Activated T-helper 2 cell treated with anti-CD3 and anti-CD28 coated beads, Interferon-gamma antibody, Interleukin-2, Interleukin-4, amounts not matched to agents 10 μg/mL and 5 μg/mL and 100 μg/mL, durations not matched to agents 14 hours and 24 hours and 36 hours (primary cell): ENCODE measurements at places on chromosomes 5 and 9.

- H3K36me3 ChIP-seq = peaks cover 16% of the 10 kb centered on the region
- no peak overlapping the region for H3K4me3 ChIP-seq
- peaks cover 46% of the 10 kb centered on the region for H3K4me1 ChIP-seq
- DNase-seq = no peak
- H3K27me3 ChIP-seq = no peaks in the 10 kb centered on the region
- no peak overlapping the region for H3K27ac ChIP-seq
Measured at GRCh38 chr9:132003896-132004295, 75.8 kb downstream of the MED27 start.

- H3K4me1 ChIP-seq = no peaks in the 10 kb centered on the region
- H3K27ac ChIP-seq = no peak overlapping the region
- H3K4me3 ChIP-seq = no peak overlapping the region
- no peaks in the 10 kb centered on the region for H3K36me3 ChIP-seq
- no peak for DNase-seq
Measured at GRCh38 chr5:150502106-150502505, 5.8 kb upstream of the NDST1 start.

- H3K27ac ChIP-seq = no peak overlapping the region
- no peak for DNase-seq
- no peaks in the 10 kb centered on the region for H3K4me1 ChIP-seq
- no peaks in the 10 kb centered on the region for H3K36me3 ChIP-seq
Measured at GRCh38 chr5:117376748-117377147, 802.1 kb upstream of the SEMA6A start.

DNA sequence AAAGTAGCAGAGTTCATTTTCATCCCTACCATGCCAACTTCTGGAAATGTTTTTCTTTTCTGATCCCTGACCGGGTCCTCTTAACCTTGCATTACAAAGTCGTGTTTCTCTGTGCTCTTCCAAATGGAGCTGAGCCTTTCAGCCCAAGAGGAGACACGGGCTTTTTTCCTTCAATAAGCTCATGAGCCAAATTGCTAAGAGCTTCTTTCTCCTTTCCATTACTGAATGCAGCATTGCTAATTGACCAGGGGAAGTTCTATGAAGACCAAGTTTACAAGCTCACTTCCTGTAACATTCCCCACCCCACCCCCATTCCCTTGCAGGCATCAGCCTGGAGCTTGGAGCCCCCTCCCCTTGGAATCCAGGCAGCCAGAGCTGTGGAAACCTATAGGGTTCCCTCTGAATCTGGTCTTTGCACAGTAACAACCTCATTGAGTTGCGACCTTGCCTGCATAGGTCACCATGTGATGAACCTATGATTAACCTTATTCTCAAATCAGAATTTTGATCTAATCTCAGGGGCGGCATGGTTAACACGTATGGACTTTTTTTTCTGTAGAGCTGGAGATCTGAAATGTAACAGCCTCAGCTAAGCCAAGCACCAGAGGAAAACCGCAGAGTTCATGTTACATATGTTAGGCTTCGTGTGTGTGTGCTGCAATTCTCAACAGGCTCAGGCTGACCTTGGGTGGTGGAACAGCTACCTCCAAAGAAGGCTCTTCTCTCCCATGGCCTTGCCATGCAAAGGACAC, 395.7 kb upstream of the ZNF462 start:
- no peaks in the 10 kb centered on the region for H3K27me3 ChIP-seq
- H3K36me3 ChIP-seq = no peaks in the 10 kb centered on the region
- no peak for DNase-seq
- H3K4me3 ChIP-seq = no peak overlapping the region
- H3K27ac ChIP-seq = no peak overlapping the region
- H3K4me1 ChIP-seq = no peaks in the 10 kb centered on the region

- no peak overlapping the region for H3K4me3 ChIP-seq
- H3K27me3 ChIP-seq = peaks cover 6% of the 10 kb centered on the region
- H3K4me1 ChIP-seq = no peaks in the 10 kb centered on the region
- no peaks in the 10 kb centered on the region for H3K36me3 ChIP-seq
Measured at GRCh38 chr5:171623551-171624097, 162.0 kb upstream of the SMIM23 start.

- DNase-seq = no peak
- H3K4me3 ChIP-seq = no peak overlapping the region
- no peaks in the 10 kb centered on the region for H3K36me3 ChIP-seq
- H3K27ac ChIP-seq = no peak overlapping the region
Measured at GRCh38 chr9:105722099-105722498, 27.8 kb downstream of the TMEM38B start.

DNA sequence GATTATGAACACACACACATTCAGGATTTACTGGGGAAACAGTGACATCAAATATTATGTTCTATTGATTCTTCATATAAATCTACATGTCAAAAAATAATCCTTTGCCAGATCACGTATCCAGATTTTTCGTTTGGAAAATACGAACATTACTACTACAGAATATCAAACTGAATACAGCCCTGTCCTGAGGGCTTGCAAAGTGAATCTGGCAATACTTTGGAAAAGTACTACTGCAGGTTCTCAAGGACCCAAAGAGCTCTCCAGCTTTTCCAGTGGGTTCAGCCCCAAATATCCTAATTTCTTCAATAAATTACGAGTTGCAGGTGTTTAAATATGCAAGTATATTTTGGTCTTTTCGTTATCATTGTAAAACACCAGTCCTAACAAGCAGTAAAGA, 411 bp upstream of the NDUFS4 start:
- peak overlapping the region; percentile 93 for H3K4me3 ChIP-seq
- DNase-seq = no peak
- H3K4me1 ChIP-seq = peaks cover 12% of the 10 kb centered on the region
- H3K36me3 ChIP-seq = peaks cover 6% of the 10 kb centered on the region
- H3K27ac ChIP-seq = no peak overlapping the region

- H3K27me3 ChIP-seq = no peaks in the 10 kb centered on the region
- H3K4me3 ChIP-seq = no peak overlapping the region
- H3K36me3 ChIP-seq = peaks cover under 1% of the 10 kb centered on the region
- H3K4me1 ChIP-seq = peaks cover 9% of the 10 kb centered on the region
- no peak overlapping the region for H3K27ac ChIP-seq
Measured at GRCh38 chr5:1115123-1115815, 3.4 kb upstream of the SLC12A7 start.

- no peak for DNase-seq
- no peak overlapping the region for H3K4me3 ChIP-seq
- H3K4me1 ChIP-seq = peaks cover 14% of the 10 kb centered on the region
Measured at GRCh38 chr5:1498623-1499416, 24.9 kb downstream of the LPCAT1 start.

- no peaks in the 10 kb centered on the region for H3K4me1 ChIP-seq
- no peaks in the 10 kb centered on the region for H3K36me3 ChIP-seq
- no peaks in the 10 kb centered on the region for H3K27me3 ChIP-seq
- H3K4me3 ChIP-seq = no peak overlapping the region
- DNase-seq = no peak
Measured at GRCh38 chr5:133907075-133907474, 61.4 kb downstream of the C5orf15 start.

DNA sequence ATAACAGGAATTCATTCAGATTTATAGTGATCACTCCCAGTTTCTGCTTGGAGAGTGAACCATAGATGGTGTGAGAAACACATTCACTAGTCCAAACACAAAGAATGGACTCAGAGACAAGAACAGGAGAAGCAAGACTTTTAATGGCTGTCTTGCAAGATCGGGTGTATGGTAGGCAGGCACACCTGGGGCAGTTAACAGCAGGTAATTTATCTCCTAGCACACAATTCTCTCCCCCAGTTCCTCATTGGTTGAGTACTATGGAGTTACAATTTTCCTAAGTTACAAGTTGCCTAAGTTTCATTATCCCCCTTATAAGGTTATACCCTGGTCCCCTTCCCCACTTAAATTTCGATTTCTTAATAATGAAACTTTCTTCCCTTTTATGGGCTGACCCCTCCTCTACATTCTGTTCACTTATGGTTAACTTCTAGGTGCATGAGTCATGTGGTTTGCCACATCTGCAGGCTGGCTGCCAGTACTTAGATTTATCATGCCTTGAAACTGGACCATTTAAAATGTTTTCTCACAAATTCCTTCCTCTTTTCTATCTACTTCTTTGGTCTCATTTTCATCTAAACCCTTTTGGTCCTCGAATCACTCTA, 623.3 kb downstream of the HINT1 start:
- H3K27me3 ChIP-seq = no peaks in the 10 kb centered on the region
- no peaks in the 10 kb centered on the region for H3K36me3 ChIP-seq
- H3K4me3 ChIP-seq = no peak overlapping the region

- no peaks in the 10 kb centered on the region for H3K27me3 ChIP-seq
- peaks cover 12% of the 10 kb centered on the region for H3K4me1 ChIP-seq
- H3K36me3 ChIP-seq = peaks cover under 1% of the 10 kb centered on the region
Measured at GRCh38 chr9:35690614-35691333, 1.0 kb upstream of the TPM2 start.

DNA sequence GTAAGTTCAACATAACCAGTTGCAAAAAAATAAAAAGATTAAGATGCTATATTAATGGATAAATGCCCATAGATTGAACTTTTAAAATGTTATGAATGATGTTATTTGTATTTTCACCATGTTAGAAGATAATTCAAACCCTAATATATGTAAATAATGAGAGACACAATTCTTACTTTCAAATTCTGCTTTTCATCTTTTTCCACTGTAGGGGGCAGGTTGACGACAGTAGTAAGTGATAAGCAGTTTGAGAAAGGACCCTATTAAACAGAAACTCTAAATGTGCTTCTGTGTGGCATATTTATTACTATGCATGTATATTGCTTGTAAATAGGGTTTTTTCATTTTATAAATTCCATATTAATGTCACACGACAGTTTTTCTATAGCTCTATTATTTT, 591.1 kb downstream of the SEMA5A start:
- H3K27ac ChIP-seq = no peak overlapping the region
- no peaks in the 10 kb centered on the region for H3K36me3 ChIP-seq
- H3K4me3 ChIP-seq = no peak overlapping the region
- H3K4me1 ChIP-seq = no peaks in the 10 kb centered on the region

GRCh38 chr9:14316602-14317300, 2.8 kb upstream of the NFIB start:
- no peak overlapping the region for H3K4me3 ChIP-seq
- DNase-seq = no peak
- no peak overlapping the region for H3K27ac ChIP-seq
- H3K4me1 ChIP-seq = peaks cover 25% of the 10 kb centered on the region
- peaks cover 70% of the 10 kb centered on the region for H3K27me3 ChIP-seq

DNA sequence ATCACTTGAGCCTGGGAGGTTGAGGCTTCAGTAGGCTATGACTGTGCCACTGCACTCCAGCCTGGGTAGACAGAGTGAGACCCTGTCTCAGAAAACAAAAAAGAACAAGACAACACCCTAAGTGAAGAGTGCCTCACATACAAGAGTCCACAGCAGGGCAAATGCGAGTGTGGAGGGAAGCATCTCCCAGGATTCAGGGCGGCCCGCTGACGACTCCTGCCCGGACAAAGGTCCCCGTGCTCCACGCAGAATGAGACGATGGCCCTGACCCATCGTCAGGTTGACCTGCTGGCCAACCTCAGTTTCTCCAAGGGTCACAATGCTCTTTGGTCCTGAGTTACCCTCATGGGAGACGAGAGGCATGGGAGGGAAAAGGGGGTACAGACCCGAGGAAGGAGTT, 18.3 kb downstream of the MRNIP start:
- H3K27ac ChIP-seq = no peak overlapping the region
- no peak overlapping the region for H3K4me3 ChIP-seq
- no peak for DNase-seq
- H3K27me3 ChIP-seq = no peaks in the 10 kb centered on the region
- H3K36me3 ChIP-seq = peaks cover 53% of the 10 kb centered on the region

DNA sequence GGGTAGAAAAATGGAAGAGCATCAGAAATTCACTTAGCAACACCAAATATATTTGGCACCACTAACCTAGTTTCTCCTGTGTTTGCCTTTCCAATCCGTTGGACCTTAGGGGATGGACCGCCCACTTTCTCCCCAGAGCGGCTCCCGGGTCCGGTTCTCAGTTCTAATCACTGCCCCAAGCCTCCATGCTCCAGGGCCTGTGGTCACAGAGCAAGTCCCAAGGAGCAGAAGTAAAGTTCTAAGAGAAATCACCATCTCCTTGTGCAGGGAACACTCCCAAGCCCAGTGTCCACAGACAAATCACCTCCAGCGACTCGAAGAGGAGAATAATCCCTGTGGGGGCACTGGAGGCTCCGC, 728 bp upstream of the SLC1A1 start:
- H3K36me3 ChIP-seq = no peaks in the 10 kb centered on the region
- H3K27me3 ChIP-seq = peaks cover 58% of the 10 kb centered on the region
- no peak overlapping the region for H3K27ac ChIP-seq
- H3K4me1 ChIP-seq = peaks cover 11% of the 10 kb centered on the region
- peak overlapping the region; percentile 69 for H3K4me3 ChIP-seq

DNA sequence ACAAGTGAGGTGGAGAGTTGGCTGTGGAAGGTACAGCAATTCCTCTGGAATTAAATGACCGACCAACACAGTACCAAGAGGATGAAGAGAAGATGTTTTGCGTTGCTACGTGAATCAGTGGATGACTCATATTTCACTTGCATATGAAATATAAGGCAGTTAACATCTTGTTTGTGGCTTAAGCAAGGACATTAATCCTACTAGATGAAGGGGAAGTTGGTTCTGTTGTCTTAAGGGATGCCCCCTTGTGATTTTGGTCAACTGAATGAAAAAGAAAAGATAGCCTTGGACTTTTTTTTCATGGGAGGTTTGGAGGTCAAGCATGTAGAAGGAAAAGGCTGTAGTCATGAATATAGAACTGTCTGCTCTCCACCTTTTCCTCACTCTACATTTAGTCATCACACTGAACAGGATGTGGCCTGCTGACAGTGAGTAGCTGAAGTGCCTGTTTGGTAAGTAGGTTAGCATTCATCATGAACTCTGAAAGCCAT, 33.9 kb downstream of the VLDLR start:
- H3K27ac ChIP-seq = peak overlapping the region; percentile 91
- peaks cover 42% of the 10 kb centered on the region for H3K36me3 ChIP-seq
- H3K27me3 ChIP-seq = no peaks in the 10 kb centered on the region
- DNase-seq = peak; percentile 40
- H3K4me3 ChIP-seq = peak overlapping the region; percentile 13

DNA sequence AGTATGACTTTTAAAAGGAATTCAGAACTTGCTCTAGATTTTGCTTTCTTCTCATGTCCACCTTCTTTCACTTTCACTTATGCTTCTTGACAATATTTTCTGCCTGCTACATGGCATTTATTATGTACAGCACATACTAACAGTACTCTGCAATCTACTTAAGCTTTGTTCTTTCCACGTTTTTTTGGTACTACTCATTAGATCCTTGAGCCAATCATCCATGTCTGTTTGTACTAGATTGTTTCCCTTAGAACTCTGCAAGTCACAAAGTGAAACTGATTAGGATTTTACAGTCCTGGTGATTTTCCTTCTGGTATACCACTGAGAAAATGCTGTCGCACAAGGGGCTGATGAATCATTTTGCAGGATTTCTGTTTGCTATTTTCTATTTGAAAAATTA, 78.3 kb downstream of the PARP8 start:
- H3K27me3 ChIP-seq = no peaks in the 10 kb centered on the region
- H3K27ac ChIP-seq = peak overlapping the region; percentile 83
- H3K36me3 ChIP-seq = peaks cover 15% of the 10 kb centered on the region
- no peak for DNase-seq
- H3K4me3 ChIP-seq = peak overlapping the region; percentile 79
- H3K4me1 ChIP-seq = peaks cover 56% of the 10 kb centered on the region

DNA sequence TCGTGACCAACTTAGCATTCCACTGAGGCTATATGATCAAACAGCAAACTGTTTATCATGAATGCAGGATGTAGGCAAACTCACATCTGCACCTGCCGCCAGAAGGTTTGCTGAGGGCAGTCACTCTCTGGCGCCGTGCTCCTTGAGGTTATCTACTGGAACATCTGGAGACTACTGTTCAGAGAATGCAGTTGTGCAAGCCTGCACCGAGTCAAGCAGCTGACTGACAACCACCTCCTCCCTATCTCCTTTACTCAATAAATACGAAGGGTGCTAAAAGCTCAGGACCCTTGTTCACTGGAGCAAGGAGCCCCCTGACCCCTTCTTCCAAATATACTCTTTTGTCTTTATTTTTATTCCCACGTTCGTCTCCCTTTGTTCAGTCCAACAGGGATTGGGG, 27.1 kb downstream of the CCDC125 start:
- no peak overlapping the region for H3K4me3 ChIP-seq
- peaks cover 3% of the 10 kb centered on the region for H3K4me1 ChIP-seq
- peaks cover 43% of the 10 kb centered on the region for H3K36me3 ChIP-seq
